SK-N-SH treated with all-trans-retinoic acid at 6 μM for 48 hours (cell line): ENCODE measurements at places on chromosomes 5 and 9.

GRCh38 chr9:75869236-75869635 is 21.2 kb upstream of the PCSK5 start:
- no peak for ATAC-seq

GRCh38 chr9:34179213-34180136 is 632 bp downstream of the UBAP1 start:
- peak; percentile 65 for ATAC-seq

- no peak for ATAC-seq
Observed at GRCh38 chr9:94725293-94725692, 1.2 kb upstream of the AOPEP start.

- ATAC-seq, result no peak
Observed at GRCh38 chr9:134191455-134192209, 27.3 kb upstream of the RNU6ATAC start.

- ATAC-seq, result peak; percentile 62
Observed at GRCh38 chr5:147427521-147428401, 82.1 kb downstream of the DPYSL3 start.

- no peak for ATAC-seq
Observed at GRCh38 chr9:96048104-96048955, 172.8 kb downstream of the ERCC6L2 start.

DNA sequence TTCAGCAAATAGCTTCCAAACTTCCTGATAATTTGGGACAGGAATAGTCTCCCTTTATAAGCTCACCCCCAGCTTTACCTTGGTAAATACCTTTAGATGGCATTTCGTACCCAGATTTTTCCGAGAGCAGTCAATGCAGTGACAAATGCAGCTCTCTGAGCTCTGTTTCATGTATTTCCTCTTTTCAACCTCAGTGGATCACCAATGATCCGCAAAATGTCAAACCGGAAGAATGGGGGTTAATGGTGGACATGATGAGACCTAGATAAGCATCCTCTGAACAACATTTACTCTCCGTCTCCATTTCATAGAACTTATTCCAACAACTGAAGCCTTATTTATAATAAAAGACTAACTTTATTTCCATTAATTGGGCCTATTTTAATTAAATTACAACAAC is 227.3 kb downstream of the MCTP1 start:
- ATAC-seq, result no peak

GRCh38 chr5:33841891-33842290 is 49.9 kb downstream of the ADAMTS12 start:
- ATAC-seq, result no peak

DNA sequence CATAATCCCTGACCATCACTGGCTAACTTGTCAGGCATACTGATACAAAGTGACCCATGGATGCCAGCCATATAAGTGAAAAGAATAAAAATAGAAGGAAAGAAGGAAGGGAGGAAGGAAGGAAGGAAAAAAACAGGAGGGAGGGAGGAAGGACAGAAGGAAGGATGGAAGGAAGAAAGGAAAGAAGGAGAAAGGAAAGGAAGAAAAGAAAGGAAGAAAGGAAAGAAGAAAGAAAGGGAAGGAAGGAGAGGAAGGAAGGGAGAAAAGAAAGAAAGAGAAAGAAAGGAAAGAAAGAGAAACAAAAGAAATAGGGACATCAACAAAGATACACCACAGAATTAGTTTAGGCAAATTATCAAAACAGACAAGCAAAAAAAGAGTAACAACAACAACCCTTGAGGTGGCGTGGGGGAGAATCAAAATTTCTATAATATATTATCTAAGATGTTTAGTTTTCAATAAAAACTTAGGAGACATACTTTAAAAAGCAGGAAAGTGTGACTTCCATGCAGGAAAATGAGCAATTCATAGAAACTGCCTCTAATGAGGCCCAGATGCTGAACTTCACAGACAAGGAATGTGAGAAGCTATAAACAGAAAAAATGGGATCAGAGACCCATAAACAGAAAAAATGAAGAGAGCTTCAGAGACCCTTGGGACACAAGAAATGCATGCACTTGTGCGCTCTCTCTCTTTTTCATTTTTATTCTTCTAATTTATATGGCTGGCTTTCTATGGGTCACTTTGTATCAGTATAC is 96.1 kb upstream of the NFIL3 start:
- ATAC-seq, result no peak

DNA sequence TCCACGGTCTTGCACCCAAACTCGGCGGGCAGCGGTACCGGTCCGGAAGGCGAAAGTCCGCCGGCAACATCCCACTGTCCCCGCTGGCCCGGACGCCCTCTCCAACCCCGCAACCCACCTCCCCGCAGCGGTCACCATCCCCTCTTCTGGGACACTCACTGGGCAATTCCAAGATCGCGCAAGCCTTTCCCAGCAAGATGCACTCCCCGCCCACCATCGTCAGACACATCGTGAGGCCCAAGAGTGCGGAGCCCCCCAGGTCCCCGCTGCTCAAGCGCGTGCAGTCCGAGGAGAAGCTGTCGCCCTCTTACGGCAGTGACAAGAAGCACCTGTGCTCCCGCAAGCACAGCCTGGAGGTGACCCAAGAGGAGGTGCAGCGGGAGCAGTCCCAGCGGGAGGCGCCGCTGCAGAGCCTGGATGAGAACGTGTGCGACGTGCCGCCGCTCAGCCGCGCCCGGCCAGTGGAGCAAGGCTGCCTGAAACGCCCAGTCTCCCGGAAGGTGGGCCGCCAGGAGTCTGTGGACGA is 33.3 kb downstream of the CD180 start:
- ATAC-seq, result no peak

DNA sequence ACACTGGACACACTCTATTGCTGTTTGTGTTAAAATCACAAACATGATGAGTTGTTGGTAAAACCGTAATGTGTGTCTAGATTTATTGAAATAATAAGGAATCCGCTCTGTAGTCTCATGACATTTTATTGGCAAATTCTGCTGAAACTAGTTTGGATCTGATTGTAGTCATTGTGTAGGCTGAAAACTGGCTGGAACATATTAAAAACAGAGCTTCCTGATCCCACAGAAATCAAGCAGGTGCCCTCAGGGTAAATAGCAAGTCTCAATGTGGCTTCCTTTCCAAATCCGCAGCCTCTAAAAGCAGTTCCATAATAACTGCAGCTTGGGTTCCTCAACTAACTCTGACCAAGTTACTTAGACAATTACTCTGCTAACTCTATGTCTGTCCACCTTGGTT is 427.5 kb upstream of the KIF2A start:
- ATAC-seq, result no peak

DNA sequence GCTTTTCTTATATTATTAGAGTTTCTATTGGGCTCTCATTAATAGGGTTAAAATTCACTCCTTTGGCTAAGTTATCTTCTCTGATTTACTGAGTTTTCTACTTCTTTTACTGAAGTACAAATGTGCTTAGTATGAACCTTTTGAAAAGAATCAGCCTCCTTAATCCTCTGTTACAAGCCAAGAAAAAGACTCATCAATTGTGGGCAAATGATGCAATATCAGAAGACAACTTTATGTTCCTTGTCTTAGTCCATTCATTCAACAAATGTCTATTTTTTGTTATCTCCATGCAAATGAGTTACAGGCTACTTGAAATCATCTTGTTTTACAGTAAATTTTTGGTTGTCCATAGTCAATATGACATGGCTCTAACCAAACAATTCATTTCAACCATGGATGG is 40.3 kb downstream of the SNCAIP start:
- ATAC-seq, result no peak

- ATAC-seq, result peak; percentile 89
Observed at GRCh38 chr5:41794471-41794870, 75.8 kb downstream of the OXCT1 start.

- ATAC-seq, result no peak
Observed at GRCh38 chr5:178793151-178793550, 62.7 kb upstream of the ZNF354A start.

DNA sequence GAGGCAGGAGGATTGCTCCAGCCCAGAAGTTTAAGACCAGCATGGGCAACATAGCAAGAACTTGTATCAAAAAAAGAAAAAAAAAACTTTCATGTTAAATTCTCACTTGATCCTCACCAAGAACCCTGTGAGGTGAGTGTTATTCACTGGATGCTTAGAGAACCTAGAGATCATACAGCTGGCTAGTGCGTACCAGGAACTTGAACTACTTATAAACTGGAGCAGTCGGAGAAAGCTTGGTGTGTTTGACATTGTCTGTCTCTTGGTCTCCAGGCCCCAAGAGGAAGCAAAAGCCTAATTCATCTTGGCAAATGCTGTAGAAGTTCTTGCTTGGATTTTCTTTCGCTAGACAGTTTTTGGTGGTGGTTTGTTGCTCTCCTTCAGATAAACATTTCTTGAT is 18.1 kb downstream of the TJP2 start:
- ATAC-seq, result no peak

GRCh38 chr5:175325681-175326080 is 118.3 kb downstream of the DRD1 start:
- no peak for ATAC-seq

DNA sequence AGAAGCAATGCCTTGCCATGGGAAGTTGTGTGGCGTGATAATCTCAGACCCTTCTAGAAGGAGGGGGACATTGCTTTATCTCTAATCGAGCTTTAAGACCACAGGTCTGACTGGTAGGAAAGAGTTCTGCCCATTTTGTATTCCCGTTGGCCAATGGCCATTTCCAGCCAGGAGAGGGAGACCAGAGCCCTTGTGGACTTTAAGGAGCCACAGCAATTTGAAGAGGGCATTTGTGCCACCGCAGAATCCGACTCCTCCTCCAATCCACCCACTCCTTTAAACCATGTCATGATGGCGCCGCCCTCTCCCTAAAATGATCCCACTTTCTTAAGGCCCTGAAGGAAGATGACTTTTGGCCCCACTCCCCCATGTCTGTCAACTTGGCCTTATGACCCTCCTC is 560.5 kb upstream of the ADAMTS16 start:
- no peak for ATAC-seq

- ATAC-seq, result no peak
Observed at GRCh38 chr9:112725961-112726360, 8.0 kb upstream of the INIP start.

GRCh38 chr5:8765886-8766285 is 780.0 kb downstream of the SEMA5A start:
- no peak for ATAC-seq

DNA sequence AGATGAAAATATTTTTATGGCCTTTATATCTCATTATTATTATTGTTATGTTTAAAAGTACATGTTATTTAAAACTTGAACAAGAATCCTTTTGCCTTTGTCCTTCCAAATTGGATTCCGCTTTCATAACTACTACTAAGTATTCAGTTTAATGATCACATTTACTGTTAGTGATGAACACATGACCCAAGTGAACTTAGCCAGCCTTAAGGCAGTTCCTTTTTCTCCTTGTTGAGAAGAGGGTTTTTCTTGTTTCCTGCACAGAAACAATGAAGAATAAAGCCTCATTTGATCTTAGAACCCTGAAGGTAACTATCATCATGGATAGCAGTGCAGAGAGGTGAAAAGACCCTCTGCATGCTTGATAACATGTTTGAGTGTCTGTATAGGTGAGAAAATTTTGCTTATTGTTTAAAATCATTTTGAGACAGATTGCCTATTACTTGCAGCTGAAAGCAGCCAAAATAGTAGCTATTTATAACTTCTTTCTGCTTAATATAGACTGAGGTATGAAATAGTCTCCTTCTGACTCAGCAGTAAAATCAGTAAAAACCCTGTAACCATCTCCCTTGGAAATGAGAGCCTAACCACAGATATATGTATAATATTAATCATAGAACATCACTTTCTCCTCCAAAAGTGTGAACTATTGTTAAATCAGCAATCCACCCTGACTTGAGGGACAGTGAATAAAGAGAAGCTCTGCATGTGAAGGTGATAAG is 266.2 kb downstream of the SPATA31D1 start:
- no peak; the same call in 2 of the 3 replicates for ATAC-seq

DNA sequence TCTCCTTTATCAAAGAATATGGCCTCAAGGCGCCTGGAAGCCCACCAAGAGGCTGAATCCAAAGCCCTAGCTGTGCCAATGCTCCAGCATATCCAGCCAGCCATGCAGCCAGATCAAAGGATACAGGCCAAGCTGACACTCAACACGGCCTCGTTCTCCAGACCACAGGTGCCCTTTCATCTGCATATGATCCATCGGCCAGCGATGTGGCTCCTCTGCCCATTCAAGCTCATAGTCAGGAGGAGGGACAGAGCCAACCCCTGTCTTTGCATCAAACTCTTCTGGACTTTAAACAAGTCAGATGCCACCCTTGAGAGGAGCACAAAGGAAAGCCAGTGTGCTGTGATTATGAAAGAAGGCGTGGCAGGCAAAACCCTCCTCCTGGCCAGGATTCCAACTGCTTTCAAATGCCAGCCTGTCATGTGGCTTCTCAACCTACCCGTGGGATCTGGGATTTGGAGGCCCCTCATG is 42.5 kb downstream of the ADAM19 start:
- ATAC-seq, result no peak

GRCh38 chr5:144469106-144469505 is 298.4 kb downstream of the KCTD16 start:
- no peak for ATAC-seq

DNA sequence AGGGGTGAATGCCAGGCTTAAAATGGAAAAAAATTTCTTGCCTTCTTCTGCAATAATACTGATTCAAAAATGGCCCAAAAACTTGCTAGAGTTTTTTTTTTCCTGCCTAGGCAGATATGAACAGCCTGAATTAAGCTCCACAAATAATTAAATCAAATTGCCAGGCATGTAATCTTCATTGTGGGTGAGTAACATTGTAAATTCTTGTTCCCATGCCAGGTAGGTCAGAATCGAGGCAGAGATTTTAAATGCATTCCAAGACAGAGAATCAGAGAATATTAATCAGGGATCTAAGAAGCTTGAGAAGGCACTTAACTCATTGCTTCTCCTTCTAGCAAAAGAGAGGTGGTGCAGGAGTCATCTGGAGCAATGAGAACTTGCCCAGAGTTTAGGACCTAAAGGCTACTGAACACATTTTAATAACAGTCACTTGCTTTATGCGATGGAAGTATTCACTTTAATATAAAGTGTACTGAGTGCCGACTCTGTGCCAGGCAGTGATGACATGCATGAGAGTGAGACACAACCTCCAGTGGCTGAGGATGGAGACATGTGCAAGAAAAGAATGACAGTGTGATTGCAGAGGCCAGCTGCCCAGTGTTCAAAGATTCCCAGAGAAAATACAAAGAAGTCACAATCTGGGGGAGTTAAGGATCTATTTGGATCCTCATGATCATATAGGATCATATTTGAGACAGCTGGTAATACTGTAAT is 102.3 kb downstream of the APBA1 start:
- ATAC-seq, result peak; percentile 85

DNA sequence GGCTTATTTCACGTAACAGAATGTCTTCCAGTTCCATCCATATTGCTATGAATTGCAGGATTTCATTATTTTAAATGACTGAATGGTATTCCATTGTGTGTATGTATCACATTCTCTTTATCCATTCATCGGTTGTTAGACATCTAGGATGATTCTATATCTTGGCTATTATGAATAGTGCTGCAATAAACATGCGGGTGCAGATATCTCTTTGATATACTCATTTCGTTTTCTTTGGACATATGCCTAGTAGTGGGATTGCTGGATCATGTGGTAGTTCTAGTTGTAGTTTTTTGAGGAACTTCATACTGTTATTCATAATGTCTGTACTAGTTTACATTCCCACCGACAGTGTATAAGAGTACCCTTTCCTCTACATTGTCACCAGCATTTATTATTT is 460.5 kb downstream of the MAN2A1 start:
- ATAC-seq, result no peak; the same call in 2 of the 3 replicates

- ATAC-seq, result no peak
Observed at GRCh38 chr9:2060424-2060823, 45.3 kb downstream of the SMARCA2 start.

- peak; percentile 96 for ATAC-seq
Observed at GRCh38 chr5:100535060-100536005, at the start of gene FAM174A. Gene FAM174A, plus strand, starts transcription at chr5:100535374. Its CDS starts 157 bp downstream, at chr5:100535531.
